ENCODE measurements at places on chromosomes 6 and 20. TPM values are rescaled to one million over a fixed set of nuclear protein-coding genes. Genes with fewer than 3 reads are reported as not detected.

DNA sequence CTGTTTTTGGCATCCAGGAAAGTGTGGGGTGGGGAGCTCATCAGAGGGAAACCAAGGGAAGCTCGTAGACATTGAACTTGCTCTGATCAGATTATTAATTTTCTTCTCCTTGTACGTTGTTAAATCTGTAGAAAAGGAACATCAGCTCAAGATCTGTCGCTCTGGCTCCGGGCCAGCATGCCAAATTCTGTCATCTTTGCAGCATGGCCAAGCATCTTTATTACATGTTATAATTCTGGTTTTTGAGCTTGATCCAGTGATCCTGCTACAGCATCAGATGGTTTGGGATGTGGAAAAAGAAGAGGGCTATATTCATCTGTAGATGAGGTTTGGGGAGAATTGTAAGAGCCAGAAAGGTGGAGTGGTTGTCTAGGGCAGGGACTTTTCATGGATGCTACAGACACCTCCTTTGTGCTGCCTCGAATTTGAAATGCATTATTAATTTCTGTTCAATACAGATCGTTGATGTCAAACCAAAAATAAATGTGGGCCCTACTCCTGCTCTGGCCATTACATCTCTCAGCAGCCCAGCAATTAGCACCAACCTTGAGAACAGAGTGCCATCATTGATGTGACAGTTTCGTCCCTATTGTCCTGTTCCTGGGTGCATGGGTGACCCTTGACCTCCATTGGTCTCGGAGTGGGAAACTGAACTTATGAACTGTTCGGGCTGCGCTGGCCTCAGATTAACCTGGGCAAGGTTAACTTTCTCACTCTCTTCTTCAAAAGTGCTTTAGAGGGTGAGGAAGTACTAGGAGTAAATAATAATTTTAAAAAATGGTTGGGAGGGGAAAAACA lies 250.8 kb downstream of the SOX4 start:
- no peak for DNase-seq

DNA sequence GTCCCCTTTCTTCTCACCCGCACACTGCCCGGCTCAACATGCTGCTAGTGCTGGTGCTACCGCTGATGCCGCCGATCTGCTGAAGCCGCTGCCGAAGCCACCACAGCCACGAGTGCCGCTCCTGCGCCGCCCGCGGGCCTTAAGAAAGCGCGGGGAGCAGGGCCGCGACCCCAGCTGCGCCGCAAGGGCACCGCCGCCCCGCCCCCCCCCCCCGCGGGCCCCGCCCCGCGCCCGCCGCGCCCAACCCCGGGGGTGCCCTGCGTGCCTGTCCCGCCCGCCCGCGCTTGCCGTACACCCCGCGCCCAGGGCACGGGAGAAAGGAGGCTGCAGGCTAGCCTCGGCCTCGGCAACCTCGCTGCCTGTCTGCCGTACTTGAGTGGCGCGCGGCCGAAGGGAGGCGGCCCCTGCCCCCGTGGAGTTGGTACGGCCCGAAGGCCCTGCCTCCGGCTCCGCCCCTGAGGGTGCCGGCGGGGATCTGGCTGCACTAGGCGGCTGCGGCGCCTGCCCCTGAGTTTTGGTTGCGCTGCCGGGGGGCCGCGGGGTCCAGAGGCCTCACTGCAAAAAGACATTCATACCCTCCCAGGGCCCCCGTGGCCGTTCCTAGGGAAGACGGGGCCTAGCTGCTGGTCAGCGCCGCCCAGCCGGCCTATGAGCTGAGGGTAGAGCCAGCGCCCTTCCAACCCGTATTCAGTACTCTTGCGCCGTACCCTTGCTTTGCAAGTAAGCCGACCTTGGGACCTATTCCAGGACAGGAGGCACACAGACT lies at the start of gene SOD2:
SOD2 (minus strand) TSS at position 114 of the 766 bp plus-strand sequence; CDS start at position 40, 74 bp downstream.
- DNase-seq = peak; percentile 87

Gene DOK5
- total RNA-seq = 0.20 TPM

Gene ECT2L
- total RNA-seq = not detected

Gene TMEM244
- not detected for total RNA-seq

DNA sequence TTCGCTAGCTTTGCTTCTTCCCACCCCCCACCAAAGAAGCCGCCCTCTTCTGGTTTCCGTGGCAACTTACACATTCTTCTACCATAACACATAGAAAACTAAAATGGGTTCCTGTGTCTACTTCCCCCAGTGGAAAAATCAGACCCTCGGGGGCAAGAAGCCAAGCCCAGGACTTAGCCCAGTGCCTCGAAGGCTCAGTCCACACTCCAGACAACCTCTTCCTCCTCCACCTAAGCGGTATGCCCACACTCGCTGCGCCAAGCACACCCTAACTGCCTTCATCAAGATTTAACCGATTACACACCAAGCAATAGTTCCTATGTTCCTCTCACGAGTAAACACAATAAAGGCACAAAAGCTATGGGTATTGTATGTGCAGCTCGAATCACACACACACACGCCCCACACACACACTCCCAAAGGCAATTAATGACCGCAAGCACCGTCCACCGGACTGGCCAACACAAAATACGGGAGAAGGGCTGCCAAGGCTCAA lies 537 bp downstream of the PPIL4 start:
- peak; percentile 79 for DNase-seq

Gene SLC22A2
- not detected for total RNA-seq

- DNase-seq = no peak
Observed at GRCh38 chr20:8662433-8662954, 406.4 kb upstream of the PLCB4 start.

DNA sequence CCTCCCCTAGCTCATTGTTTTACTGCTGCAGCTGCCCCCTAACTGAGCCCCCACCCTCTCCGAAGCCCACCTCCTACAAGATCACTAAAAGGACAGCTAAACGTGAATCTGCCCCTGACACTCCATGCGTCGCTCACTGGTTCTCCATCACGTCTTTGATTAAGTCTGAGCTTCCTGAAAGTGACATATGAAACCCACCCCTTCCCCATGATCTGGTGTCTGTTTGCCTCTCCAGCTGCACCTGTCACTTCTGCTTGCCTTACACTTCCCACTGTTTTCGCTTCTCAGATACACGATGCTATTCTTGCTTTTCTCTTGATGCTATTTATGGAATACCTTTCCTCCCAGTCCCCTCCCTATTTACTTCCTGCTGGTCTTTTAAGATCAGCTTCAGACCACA lies 8.0 kb upstream of the PERP start:
- DNase-seq = no peak

GRCh38 chr6:55937951-55938690 lies 62.7 kb upstream of the BMP5 start:
- no peak for DNase-seq

GRCh38 chr6:111754423-111754822 lies 118.8 kb downstream of the FYN start:
- DNase-seq = peak; percentile 91

- no peak for DNase-seq
Observed at GRCh38 chr6:35488517-35488862, 8.4 kb downstream of the TEAD3 start.

- no peak for DNase-seq
Observed at GRCh38 chr6:153980171-153980570, 58.9 kb upstream of the OPRM1 start.

- no peak for DNase-seq
Observed at GRCh38 chr20:36062799-36063198, 91.7 kb upstream of the EPB41L1 start.

Gene GNAS-AS1
- 0.22 TPM for total RNA-seq

Gene HTR1E
- not detected for total RNA-seq

Gene LBP
- under 0.01 TPM for total RNA-seq
